Cardiac fibroblast (primary cell): ENCODE measurements at places on chromosomes 2 and 18.

GRCh38 chr18:2559249-2559648 lies 12.1 kb downstream of the METTL4 start:
- no peak for DNase-seq

GRCh38 chr2:52732849-52733395 lies 1034.7 kb upstream of the CHAC2 start:
- DNase-seq, result no peak

GRCh38 chr2:62587592-62587991 lies 81.6 kb upstream of the TMEM17 start:
- no peak for DNase-seq

DNA sequence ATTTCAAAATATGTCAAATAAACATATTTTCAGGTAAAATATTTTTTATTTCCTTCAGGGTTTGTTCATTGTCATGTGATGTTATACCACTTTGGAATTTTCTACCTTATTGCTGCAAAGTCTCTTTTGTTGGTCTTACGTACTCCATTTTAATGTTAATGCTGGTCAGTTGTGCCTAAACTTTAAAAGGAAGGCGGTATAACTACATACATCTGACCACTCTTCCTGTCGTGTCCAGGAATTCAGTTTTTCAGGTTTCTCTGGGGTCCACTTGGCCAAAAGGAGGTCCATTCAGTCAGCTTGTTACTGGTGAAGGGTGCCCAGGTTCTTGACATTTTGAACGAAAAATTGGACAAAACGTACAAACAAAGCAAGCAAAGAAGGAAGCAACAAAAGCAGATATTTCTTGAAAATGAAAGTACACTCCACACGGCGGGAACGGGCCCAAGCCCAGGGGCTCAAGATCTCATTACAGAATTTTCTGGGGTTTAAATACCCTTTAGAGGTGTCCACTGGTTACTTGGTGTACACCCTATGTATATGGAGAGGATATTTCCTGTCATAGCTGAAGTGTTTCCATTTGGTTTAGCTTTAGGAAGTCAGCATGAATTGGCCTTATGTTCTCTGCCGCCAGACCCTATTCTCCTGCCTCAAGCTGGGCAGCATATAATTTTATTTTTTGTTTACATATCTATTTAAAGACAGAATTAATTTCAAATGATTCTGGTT lies 471.7 kb upstream of the CDH7 start:
- DNase-seq, result no peak

GRCh38 chr2:134718817-134719814 lies at the start of gene TMEM163:
TSS of gene TMEM163 (minus strand) at chr2:134719000.
- DNase-seq, result no peak

DNA sequence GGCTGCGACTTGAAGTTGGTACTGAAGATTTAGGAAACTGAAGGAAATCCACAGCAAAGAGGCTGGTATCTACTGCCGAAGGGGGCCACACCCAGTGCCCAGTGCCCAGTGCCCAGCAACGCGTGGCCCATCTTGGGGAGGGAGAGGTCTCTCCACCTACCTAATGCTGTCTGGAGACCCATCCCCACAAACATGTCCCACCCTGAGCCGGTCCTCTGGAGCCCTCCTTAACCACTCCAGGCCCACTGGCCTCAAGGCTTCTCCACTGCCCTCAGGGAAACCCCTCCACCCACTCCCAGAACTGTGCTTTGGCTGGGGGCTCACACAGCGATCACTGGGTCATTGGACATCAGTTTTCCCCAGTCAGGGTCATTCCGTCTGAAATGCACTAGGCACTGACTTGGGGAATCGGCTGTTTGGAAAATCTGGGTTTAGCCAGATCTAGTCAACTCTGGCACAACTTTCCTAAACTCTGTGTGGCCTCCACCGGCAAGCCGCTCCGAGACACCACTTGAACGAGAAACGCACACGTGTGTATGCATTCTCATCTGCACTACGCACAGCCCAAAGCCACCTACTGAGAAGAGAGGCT lies 20.1 kb downstream of the GPR55 start:
- DNase-seq, result no peak

GRCh38 chr2:219171231-219171651 lies 1.4 kb upstream of the SLC23A3 start:
- peak; percentile 93 for DNase-seq

GRCh38 chr2:158120102-158120501 lies 18.4 kb downstream of the UPP2 start:
- DNase-seq, result no peak

GRCh38 chr18:38545071-38545470 lies 979.5 kb upstream of the CELF4 start:
- peak; percentile 1 for DNase-seq
